ENCODE measurements at places on chromosomes 13 and 19.

DNA sequence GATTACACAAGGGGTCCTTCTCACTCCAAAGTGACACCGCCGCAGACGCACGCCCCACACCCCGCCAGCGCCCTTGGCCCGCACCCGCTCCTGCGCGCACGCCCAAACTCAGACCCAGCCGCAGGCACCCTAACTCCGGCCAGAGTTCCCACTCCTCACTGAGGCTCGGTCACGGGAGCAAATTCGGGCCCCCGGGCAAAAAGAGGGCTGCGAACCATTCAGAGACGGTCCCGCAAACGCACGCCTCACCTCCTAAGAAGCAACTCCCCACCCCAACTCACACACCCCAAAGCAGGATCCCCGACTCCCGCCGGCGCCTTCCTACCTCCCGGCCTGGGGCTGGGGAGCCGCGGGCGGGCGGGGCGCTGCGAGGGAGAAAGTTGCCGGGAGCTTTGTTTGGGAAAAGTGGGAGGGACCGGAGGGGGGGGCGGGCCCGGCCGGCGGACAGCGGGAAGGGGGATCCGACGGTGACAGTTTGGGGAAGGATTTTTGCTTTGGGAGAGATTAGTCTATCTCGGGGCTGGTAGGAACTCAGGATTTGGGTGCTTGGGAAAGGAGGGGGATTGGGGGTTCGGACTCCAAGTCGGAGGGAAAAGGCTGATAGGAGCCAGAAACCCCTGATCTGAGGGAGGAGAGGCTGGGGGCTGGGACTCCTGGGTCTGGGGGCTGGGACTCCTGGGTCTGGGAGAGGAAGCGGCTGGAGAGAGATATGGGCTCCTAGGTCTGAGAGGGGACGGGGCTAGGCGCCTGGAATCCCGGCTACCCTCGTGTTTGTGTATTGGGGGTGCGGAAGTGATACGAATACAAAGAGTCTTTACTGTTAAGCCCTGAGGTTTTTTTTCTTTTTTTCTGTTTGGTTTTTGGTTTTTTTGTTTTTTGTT lies at the start of gene TEAD2:
Gene TEAD2, minus strand, starts transcription at position 369 of the 881 bp plus-strand sequence. CDS start 2,341 bp downstream, outside the sequence.
- ATAC-seq: peak; percentile 61

DNA sequence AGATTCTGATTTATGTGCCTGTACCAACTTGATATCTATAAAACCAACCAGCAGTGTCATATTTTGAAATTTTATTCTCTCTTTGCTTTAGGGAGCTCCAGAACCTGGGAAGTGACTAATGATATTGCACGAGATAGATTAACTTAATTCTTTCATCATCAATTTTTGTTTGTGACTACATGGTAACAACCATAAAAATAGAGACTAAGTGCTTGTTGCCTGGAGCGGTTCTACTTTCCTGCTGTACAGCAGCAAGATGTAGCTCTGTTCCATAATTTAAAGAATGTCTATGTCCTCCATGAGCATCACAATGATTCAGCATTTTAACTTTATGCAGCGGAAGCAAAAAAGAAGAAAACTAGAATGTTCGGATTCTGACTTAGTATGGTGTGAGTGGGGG lies 275.6 kb downstream of the KLF5 start:
- ATAC-seq: no peak

DNA sequence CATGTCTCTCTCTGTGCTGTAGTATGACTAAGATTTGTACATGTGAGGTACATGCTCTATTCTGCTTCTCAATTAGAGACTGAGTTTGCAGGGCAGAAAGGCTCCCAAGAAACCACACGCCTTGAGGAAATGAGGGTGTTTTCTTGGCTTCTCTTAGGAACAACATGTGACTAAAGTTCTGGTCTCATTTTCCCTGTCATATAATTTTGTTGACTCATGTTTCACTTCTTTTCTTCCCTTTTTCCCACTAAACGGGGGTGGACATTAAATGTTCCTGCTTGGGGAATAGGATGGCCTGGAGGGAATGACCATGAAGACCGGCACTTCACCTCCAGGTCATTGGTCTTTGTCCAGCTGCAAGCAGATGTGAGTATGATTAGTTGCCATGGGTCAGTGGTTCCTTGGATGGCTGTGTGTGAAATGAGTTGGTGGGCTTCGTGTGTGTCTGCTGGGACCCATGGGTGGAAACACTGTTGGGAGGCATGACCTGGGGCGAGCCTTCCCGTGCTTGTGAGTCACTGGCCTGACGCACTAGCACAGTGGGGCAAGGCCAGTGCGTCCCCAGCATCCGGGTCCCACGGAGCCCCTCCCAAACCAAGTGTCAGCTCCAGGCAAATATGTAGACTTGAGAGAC lies 56.6 kb downstream of the COL4A1 start:
- ATAC-seq: no peak

DNA sequence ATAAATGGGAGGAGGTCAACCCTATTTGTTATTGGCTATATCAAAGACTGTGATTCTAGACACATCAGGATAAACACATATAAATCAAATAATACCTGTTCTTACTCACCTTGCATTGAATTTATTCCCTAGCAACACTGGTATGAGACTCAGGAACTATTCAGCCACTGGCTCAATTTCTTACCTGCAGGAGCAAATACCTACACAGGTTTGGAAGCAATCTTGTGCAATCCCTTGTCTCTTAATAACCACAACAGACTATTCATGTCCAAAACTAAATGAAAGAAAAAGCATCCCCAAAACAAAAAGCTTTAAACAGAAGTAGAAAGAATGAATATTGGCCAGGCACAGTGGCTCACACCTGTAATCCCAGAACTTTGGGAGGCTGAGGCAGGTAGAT lies 55.5 kb downstream of the TBC1D4 start:
- no peak for ATAC-seq

GRCh38 chr13:106786006-106786563 lies 218.1 kb upstream of the ARGLU1 start:
- no peak for ATAC-seq

- no peak for ATAC-seq
Measured at GRCh38 chr19:36605877-36606478, 865 bp downstream of the ZNF382 start.

DNA sequence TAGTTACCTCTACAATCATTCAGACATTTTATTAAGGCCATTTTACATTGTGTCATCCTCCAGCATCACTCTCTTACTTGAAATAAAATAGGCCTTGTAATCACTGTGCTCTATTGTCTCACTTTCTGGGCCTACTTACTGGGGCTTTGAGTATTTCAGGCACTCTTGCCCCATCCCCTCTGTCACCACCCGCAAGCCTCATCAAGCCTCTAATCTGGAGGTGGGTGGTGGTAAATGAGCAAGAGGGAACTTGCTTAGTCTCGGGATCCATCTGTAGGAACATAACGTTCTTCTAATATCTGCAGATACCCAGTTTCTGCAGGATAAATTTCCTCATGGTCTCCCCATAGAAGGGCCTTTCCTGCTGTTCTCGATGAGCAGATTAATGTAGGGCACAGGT lies 19.4 kb upstream of the GPR18 start:
- no peak for ATAC-seq

- ATAC-seq: peak; percentile 79
Measured at GRCh38 chr19:32691952-32692726, 518 bp downstream of the NUDT19 start.

DNA sequence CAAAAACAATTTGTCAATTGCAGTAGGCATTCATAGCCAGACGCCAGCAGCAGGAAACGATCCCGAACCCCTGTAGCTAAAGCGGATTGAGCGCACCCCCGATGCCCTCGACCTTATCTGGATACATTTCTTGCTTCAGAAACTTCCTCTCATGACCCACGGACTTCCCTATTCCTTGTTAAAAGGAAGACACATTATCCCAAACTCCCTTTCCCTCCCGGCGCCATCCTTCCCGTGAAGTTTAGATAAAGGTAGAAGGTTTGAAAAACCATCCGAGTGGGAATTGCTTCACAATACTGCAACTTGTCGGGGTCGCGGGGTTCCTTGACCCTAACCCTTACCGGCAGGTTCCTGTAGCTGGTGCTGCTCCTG lies 977 bp downstream of the PCDH20 start:
- ATAC-seq: peak; percentile 34

GRCh38 chr13:74867460-74867859 lies 614.5 kb downstream of the TBC1D4 start:
- ATAC-seq: no peak

GRCh38 chr13:39108783-39109182 lies 70.5 kb downstream of the NHLRC3 start:
- ATAC-seq: no peak

DNA sequence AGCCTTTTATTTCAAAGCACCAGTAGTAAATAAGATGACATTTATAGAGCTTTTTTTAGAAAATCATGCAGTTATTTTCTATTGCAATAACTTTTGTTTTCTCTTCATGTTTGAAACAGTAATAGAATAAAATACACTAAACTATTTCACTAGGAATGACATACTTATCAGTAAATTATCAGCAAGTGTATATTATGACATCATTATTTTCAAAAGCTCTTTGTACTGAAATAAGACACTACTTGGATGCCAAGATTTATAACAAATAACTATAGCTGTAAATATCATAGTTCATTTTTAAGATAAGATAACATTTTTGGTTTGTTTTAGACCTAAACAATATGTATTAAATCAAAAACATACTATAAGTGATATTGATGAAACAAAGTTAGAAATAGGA lies 56.8 kb downstream of the STOML3 start:
- ATAC-seq: no peak

GRCh38 chr19:7874076-7874896 lies at the start of gene PRR36:
Gene PRR36, minus strand, starts transcription at chr19:7874390. Its CDS starts 701 bp downstream, at chr19:7873689.
- ATAC-seq: peak; percentile 57

DNA sequence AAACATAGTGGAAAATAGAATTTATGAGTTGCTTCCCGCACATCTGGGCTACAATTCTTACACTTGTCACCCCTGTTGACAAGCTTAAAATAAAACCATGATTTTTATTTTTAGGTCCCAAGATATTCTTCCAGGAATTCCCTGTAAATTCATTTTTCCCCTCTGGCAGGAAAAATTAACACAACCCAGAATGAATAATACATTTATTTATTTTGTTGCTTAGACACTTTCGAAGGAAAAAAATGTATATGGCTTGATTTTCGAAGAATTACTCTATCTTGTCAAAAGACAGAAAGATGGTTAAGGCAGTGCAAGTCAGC lies 74.4 kb downstream of the LHFPL6 start:
- no peak for ATAC-seq

GRCh38 chr19:55540619-55541018 lies 3.7 kb upstream of the SBK2 start:
- no peak for ATAC-seq

DNA sequence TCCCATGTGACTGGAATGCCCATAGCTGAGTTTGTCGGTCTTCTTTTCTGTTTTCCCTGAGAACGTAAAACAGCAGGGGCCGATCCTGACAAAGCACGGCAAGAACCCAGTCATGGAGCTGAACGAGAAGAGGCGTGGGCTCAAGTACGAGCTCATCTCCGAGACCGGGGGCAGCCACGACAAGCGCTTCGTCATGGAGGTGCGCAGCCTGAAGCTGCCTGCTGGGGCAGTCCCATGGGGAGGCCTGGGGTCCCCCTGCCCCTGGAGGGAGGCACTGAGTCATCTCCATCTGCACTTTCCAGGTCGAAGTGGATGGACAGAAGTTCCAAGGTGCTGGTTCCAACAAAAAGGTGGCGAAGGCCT lies 18.2 kb upstream of the QTRT1 start:
- no peak for ATAC-seq

- peak; percentile 14 for ATAC-seq
Measured at GRCh38 chr19:3441986-3442329, 38.4 kb downstream of the SMIM24 start.

DNA sequence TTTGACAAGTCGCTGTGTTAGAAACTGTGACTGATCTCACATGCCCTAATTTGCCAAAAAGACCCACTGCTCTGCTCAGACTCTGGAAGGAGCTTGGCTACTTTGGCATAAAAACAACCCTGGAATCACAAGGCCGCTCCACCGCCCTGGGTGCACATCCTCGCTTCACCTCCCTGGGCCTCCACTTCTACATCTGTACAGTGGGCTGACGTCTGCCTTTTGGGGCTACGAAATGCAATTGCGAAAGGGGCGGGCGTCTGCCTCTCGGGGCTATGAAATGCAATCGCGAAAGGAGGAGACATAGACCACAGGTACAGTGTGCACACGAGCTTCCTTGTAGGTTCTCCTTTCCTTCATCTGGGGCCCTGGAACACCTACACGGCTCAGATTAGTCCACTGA lies 74.2 kb downstream of the SLC7A1 start:
- ATAC-seq: no peak

DNA sequence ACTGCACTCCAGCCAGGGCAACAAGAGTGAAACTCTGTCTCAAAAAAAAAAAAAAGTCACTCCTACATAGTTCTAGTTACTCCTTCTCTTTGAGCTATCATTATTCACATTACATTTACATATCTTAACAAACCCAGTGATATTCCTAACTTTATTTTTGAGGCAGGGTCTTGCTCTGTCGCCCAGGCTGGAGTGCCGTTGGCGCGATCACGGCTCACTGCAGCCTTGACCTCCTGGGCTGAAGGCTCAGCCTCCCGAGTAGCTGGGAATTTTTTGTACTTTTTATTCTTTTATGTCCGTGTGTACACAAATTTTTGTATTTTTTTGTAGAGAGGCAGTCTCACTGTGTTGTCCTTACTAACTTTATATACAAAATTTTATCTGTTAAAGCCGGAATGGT lies 587 bp upstream of the RPS15 start:
- ATAC-seq: no peak

DNA sequence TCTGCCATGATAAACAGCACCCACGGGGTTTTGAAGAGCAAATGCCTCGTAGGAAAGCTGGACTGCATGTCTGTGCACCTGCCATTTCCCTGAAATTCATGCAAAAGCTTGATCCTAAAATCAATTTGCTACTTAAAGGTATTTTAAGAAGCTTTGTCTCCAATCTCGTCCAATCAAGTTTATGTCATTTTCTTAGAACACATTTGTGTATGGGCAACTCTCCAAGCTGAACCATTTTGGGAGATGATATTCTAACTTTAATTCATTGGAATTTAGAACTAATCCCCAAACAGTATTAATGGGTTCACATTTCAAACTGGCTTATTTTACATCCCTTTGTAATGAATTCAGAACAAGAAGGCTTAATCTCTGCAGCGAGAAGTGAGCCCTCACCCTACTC lies 822 bp downstream of the ADPRHL1 start:
- ATAC-seq: no peak

- peak; percentile 28 for ATAC-seq
Measured at GRCh38 chr13:24450530-24450929, 62.0 kb downstream of the PARP4 start.

DNA sequence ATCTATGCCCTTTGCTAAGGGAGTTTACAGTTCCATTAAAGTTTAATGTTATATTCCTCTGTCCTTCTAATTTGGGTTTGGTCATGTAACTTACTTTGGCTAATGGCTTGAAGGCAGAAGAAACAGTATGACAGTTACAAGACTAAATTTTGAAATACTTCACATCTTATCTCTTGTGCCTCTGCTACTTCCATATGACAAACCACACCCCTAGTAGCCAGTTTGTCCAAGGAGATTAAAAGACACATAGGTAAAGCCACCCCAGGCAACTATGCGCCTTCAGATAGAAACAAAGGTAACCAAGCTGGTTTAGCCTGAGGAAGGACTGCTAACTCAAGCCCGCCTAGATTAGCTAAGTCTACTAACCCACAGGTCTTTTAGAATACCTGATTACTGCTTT lies 273.4 kb upstream of the MIR17HG start:
- no peak for ATAC-seq

- peak; percentile 93 for ATAC-seq
Measured at GRCh38 chr13:101258071-101258470, 158.2 kb downstream of the NALCN start.

- no peak for ATAC-seq
Measured at GRCh38 chr19:35436477-35437405, 11.3 kb upstream of the FFAR2 start.

GRCh38 chr13:27341616-27342015 lies 71.0 kb downstream of the RASL11A start:
- ATAC-seq: no peak
